ENCODE measurements at places on chromosomes 13 and 19.
A peak's percentile ranks its signal among the peaks of the same experiment; 100 is the strongest.

- no peak for DNase-seq
Observed at GRCh38 chr19:21117041-21117907, 24.6 kb upstream of the ZNF431 start.

GRCh38 chr13:101202590-101202989, 213.7 kb downstream of the NALCN start:
- DNase-seq, result no peak

- no peak for DNase-seq
Observed at GRCh38 chr19:33442706-33443105, 69.2 kb downstream of the CEBPG start.

- DNase-seq, result peak; percentile 43
Observed at GRCh38 chr19:18109733-18110608, 12.4 kb downstream of the MAST3 start.

GRCh38 chr19:51166846-51167490, 24.9 kb downstream of the SIGLEC7 start:
- DNase-seq, result no peak

- DNase-seq, result no peak
Observed at GRCh38 chr19:14413693-14414181, 5.4 kb downstream of the DDX39A start.

All from stimulated activated naive CD4-positive, alpha-beta T cell (primary cell).